ENCODE measurements at places on chromosomes 3 and 15. TPM values are rescaled to one million over a fixed set of nuclear protein-coding genes. Genes with fewer than 3 reads are reported as not detected.

DNA sequence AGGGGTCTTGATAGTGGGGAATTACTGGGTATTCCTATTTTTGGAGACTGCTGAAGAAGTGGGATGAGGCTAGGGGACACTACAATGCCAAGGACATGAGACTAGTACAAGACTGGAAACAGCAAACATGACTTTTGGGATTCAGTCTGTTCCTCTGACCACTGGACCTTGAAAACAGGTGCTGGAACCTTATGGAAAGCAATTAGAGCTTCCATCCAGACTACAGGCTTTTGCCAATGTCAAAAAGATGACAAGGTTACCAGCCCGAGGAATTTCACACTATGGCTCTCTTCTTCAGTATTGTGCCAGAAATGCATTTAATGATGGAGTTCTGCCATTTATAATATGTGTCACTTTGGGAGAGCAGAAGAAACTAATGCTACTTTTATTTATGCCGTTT, 282.6 kb downstream of the GAP43 start:
- DNase-seq, result no peak
- no peaks in the 10 kb centered on the region for H3K36me3 ChIP-seq

DNA sequence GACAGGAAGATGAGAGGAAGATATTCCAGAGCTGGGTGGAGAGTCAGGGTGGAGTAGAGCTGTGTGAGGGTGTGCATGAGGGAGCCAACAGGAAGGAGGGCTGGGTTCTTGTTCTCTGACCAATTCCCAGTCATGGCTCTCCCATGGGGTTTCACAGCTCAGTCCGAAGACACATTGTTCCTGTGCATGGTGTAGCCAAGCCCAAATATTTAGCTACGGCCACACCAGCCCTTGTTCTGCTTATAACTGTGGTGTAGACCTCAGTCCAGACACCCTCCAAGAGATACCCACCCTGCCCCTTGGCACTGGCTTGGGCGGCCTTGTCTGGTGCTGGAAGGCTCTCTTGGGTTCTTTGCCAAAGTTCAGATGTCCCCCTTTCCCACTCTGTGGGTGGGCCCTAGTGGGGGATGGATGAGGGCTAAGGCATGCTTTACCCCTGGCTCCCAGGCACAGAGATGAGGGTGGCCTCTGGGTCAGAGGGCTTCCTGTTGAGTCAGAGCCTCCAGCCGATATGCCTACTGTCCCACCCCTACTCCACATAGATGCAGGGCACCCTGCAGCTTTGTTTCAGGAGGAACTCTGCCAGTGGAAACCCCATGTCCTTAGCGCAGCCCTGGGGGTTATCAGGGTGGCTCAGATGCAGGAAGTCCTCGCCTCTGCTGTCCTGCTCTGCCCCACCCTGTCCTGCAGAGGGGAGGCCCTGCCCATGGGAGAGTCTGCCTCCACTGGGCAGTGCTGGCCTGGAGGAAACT, 271.2 kb upstream of the CTDSPL start:
- H3K36me3 ChIP-seq, result no peaks in the 10 kb centered on the region
- H3K27ac ChIP-seq, result peak overlapping the region; percentile 90
- no peaks in the 10 kb centered on the region for H3K4me1 ChIP-seq

DNA sequence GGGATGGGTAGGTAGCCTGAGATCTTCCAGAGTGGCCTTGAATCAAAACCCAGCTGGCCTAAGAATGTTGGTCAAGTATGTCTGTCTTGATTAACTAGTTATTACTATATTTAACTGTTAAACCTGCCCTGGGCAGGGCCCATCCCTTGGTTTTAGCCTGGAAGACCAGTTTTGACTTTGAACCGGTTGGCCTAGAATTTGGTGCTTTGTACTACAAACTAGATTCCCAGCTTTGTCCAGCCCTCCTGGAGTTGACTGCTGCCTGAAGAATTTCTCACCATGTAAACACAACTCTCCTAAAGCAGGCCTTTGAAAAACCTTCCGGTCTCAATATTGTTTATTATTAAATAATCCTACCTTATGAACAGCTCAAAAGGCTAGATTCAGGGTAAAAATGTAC, 16.0 kb downstream of the C15orf62 start:
- H3K27ac ChIP-seq, result peak overlapping the region; percentile 90
- DNase-seq, result no peak
- no peak overlapping the region for H3K4me3 ChIP-seq
- H3K36me3 ChIP-seq, result no peaks in the 10 kb centered on the region
- H3K27me3 ChIP-seq, result no peaks in the 10 kb centered on the region

DNA sequence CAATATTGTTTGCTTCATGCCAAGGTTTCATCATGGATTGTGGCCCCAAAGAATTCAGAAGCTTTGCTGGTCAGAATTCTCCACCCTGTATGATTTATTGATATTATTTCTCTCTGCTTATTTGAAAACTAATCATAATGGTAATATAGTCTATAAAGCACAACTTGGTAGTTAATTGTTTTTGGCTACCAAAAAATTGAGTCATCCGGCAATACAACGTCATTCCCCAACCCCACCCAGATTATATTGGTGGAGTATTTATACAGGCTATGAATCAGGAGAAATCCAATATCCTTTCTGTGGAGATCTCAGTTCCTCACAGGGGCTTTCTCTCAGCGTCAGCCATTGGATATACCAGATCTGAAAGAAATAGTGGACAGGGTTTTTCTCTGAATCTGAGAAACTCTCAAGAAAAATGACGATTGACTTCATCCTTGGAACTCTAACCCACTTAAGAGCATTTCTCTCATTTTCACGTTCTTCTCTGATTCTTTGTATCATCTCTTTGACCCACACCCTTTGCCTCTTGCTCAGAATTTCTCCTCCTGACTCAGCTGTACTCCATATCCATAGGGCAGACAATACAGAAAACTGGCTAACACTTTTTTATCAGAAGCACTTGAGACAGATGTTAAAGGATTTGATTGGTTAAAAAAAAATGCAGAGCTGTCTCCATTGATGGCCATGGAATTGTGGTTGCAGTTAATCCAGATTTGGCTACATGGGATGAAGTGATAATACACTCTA, 1055.8 kb upstream of the CADM2 start:
- H3K27ac ChIP-seq, result no peak overlapping the region
- H3K4me3 ChIP-seq, result no peak overlapping the region
- H3K36me3 ChIP-seq, result no peaks in the 10 kb centered on the region
- no peaks in the 10 kb centered on the region for H3K4me1 ChIP-seq

DNA sequence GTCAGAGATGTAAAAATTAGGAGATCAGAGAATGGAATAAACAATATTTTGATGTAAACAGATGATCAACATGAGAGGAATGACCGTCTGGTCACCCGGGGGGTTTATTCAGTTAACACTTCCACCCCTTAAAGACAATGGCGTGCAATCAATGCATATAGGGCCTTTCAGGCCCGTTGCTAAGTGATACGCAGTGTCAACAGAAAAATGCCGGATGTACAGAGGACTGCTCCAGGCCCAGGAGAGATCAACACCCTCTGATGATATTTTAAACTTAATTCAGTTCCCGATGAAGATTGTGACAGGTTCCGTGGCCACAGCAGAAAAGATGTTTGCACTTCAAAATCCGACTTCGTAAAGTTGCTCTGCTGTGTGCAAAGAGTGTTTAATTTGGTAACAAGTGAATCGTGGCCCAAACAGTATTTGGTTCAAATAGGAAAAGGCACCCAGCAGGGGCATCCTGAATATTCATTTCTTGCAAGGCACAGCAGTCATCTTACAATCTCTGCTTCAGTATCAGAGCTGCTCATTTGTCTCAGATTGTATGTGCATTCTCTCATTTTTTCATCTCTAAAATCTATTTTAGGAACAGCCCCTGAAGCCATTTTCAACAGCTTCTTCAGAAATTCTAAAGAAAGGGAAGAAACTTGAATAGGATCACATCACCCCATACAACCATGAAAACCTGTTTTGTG, 72.6 kb downstream of the FOXB1 start:
- no peaks in the 10 kb centered on the region for H3K27me3 ChIP-seq
- no peak overlapping the region for H3K27ac ChIP-seq
- no peaks in the 10 kb centered on the region for H3K36me3 ChIP-seq
- DNase-seq, result no peak

DNA sequence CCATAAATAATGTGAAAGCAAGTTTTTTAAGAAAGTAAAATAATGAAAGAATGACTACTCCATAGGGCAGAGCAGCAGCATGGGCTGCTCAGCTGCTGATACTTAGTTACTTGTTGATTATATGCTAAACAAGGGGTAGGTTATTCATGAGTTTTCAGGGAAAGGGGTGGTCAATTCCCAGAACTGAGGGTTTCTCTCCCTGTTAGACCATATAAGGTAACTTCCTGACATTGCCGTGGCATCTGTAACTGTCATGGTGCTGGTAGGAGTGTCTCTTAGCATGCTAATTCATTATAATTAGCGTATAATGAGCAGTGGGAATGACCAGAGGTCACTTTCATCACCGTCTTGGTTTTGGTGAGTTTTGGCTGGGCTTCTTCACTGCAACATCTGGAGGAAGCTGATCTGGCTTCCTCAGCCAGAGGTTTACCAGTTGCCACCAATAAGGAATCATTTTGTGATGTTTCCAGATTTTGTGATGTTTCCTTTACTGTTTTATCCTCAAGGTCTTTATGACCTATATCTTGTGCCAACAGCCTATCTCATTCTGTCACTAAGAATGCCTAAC, 121.8 kb upstream of the CHL1 start:
- no peak overlapping the region for H3K4me3 ChIP-seq
- no peak overlapping the region for H3K27ac ChIP-seq
- H3K36me3 ChIP-seq, result no peaks in the 10 kb centered on the region
- no peak for DNase-seq
- H3K27me3 ChIP-seq, result no peaks in the 10 kb centered on the region

- H3K27ac ChIP-seq, result no peak overlapping the region
- no peak overlapping the region for H3K4me3 ChIP-seq
Observed at GRCh38 chr3:128289534-128289933, 136.3 kb downstream of the EEFSEC start.

DNA sequence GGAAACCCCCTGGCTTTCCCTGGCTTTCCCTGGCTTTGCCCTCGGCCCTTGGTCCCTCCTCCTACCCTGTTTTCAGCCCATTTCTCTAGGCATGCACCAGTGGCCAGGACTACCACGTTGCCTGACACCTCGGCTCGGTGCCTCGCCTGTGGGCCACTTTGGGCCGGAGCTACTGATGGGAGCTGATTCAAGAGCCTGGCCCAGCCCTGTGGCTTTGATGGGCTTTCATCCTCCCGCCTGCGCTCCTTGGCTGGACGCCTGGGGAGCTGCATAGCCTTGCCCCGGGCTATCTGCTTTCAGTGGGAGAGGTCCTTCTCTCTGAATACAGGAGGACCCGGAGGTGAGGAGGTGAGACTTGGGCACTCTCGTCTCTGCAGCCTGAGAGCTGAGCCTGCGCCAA, 192.7 kb upstream of the HES1 start:
- H3K27me3 ChIP-seq, result no peaks in the 10 kb centered on the region
- no peaks in the 10 kb centered on the region for H3K4me1 ChIP-seq
- no peak for DNase-seq
- H3K4me3 ChIP-seq, result no peak overlapping the region
- no peaks in the 10 kb centered on the region for H3K36me3 ChIP-seq

GRCh38 chr3:69092030-69092516, 7.3 kb downstream of the ARL6IP5 start:
- no peaks in the 10 kb centered on the region for H3K27me3 ChIP-seq
- DNase-seq, result no peak
- peak overlapping the region; percentile 79 for H3K27ac ChIP-seq
- no peaks in the 10 kb centered on the region for H3K36me3 ChIP-seq
- peaks cover 4% of the 10 kb centered on the region for H3K4me1 ChIP-seq

DNA sequence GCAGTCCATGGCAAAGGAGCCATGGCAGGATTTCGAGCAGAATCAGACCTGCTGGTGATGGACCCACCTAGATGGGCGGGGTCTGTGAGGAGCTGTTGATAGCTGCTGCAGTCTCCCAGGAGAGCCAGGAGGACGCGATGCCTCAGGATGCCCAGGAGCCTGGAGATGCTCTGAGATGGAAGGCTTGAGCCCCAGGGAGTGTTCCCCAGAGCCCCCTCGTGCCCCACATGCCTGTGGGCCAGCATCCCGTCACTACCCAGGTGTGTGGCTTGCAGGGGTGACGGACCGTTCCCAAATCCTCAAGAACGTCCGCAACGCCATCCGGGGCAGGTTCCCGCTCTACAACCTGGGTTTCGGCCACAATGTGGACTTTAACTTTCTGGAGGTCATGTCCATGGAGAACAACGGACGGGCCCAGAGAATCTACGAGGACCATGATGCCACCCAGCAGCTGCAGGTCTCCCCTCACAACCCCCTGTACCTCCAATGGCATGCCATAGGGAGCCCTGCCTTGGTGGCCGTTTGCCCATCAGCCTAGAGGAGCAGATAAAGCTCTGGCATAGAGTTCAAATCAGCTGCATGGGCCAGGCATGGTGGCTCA, 6.7 kb downstream of the ITIH1 start:
- peak; percentile 43 for DNase-seq
- no peaks in the 10 kb centered on the region for H3K27me3 ChIP-seq
- H3K4me1 ChIP-seq, result no peaks in the 10 kb centered on the region
- H3K36me3 ChIP-seq, result no peaks in the 10 kb centered on the region
- H3K4me3 ChIP-seq, result no peak overlapping the region
- no peak overlapping the region for H3K27ac ChIP-seq

GRCh38 chr3:128551867-128552266, 58.9 kb upstream of the GATA2 start:
- no peak overlapping the region for H3K27ac ChIP-seq
- H3K27me3 ChIP-seq, result no peaks in the 10 kb centered on the region
- DNase-seq, result no peak
- H3K36me3 ChIP-seq, result no peaks in the 10 kb centered on the region
- no peak overlapping the region for H3K4me3 ChIP-seq

- peak overlapping the region; percentile 51 for H3K4me3 ChIP-seq
- no peaks in the 10 kb centered on the region for H3K4me1 ChIP-seq
- no peak for DNase-seq
- peaks cover 4% of the 10 kb centered on the region for H3K27me3 ChIP-seq
- no peaks in the 10 kb centered on the region for H3K36me3 ChIP-seq
- no peak overlapping the region for H3K27ac ChIP-seq
Observed at GRCh38 chr15:34794590-34795206, 651 bp downstream of the ACTC1 start.

- H3K27me3 ChIP-seq, result no peaks in the 10 kb centered on the region
- no peak for DNase-seq
- no peak overlapping the region for H3K27ac ChIP-seq
- no peaks in the 10 kb centered on the region for H3K36me3 ChIP-seq
- no peaks in the 10 kb centered on the region for H3K4me1 ChIP-seq
Observed at GRCh38 chr3:42735615-42736014, 33.0 kb upstream of the HHATL start.

GRCh38 chr15:101187820-101188636, 63.8 kb downstream of the CHSY1 start:
- H3K27ac ChIP-seq, result peak overlapping the region; percentile 26
- no peaks in the 10 kb centered on the region for H3K27me3 ChIP-seq
- no peaks in the 10 kb centered on the region for H3K36me3 ChIP-seq
- peak overlapping the region; percentile 16 for H3K4me3 ChIP-seq

GRCh38 chr3:177597311-177598096, 400.2 kb upstream of the TBL1XR1 start:
- H3K27ac ChIP-seq, result peak overlapping the region; percentile 91
- H3K4me3 ChIP-seq, result peak overlapping the region; percentile 4
- no peaks in the 10 kb centered on the region for H3K36me3 ChIP-seq
- peak; percentile 66 for DNase-seq
- H3K27me3 ChIP-seq, result no peaks in the 10 kb centered on the region

The CCK gene
- total RNA-seq, result not detected

The IGF1R gene
- total RNA-seq, result 103 TPM

The GABRG3 gene
- 0.33 TPM for total RNA-seq

The CPN2 gene
- not detected for total RNA-seq

The DUOX2 gene
- 0.98 TPM for total RNA-seq

The CFAP100 gene
- not detected for total RNA-seq

The PRICKLE2 gene
- total RNA-seq, result 72.5 TPM

All from breast epithelium (tissue), 4 donors.